Activated T-helper 17 cell treated with anti-CD3 and anti-CD28 coated beads, Interleukin-2, amount 50 U/mL, for 72 hours (primary cell): ENCODE measurements at places on chromosomes 5 and 9. TPM values are rescaled to one million over a fixed set of nuclear protein-coding genes. Genes with fewer than 3 reads are reported as not detected.

The NLN gene
- 13.5 TPM for total RNA-seq

- ATAC-seq = no peak
Measured at GRCh38 chr9:138022121-138022741, 144.6 kb downstream of the CACNA1B start.

- ATAC-seq = no peak
Measured at GRCh38 chr5:79512049-79512448, 1.9 kb downstream of the HOMER1 start.

DNA sequence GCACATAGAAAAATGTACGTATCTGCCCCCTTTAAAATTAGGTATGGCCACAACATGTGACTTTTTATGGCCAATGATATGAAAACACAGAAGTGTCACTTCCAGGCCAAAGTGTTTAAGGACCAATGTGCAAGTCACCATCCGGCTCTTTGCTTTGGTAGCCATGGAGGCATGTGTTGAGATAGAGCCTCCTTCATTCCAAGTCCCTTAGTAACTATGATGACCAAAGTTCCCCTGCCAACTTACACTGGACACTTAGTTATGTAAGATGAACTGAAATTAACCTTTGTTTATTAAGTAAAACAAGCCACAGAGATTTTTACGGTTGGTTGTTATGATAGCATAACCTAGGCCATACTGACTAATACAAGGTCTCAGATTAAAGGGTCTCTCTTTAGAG is 51.0 kb downstream of the FBN2 start:
- no peak for ATAC-seq

DNA sequence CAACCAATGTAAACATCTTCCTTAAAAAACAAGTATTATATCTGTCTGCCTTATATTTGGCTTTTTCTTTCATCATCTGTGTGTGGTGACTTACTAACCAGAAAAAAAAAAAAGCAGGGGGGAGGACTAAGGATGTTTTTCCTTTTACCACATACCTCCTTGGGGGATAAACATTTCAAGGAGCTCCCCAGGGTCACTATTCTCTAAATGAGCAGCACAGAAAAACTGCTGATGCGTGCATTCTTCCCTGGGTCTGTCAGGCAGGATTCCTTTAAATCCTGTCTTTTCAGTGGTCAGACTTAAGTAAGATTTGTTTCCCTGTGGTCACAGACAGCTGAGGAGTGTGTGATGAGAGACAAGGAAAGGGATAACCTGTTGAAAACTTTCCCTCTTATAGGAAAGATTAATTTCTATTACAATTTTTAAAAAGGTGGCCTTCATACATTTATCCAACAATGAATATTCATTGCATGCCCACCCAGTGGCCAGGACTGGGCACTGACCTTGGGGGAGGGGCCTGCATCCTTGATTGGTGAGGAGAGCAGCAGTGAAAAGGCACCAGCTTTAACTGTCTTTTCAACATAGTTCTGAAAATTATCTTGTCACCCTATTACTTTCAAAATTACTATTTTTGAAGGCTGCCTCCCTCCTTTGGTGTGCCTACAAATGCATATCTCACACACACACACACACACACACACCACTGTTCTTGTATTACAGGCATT is 123.1 kb downstream of the TLE4 start:
- ATAC-seq = peak; percentile 23

The NFIL3 gene
- total RNA-seq = 67.7 TPM

DNA sequence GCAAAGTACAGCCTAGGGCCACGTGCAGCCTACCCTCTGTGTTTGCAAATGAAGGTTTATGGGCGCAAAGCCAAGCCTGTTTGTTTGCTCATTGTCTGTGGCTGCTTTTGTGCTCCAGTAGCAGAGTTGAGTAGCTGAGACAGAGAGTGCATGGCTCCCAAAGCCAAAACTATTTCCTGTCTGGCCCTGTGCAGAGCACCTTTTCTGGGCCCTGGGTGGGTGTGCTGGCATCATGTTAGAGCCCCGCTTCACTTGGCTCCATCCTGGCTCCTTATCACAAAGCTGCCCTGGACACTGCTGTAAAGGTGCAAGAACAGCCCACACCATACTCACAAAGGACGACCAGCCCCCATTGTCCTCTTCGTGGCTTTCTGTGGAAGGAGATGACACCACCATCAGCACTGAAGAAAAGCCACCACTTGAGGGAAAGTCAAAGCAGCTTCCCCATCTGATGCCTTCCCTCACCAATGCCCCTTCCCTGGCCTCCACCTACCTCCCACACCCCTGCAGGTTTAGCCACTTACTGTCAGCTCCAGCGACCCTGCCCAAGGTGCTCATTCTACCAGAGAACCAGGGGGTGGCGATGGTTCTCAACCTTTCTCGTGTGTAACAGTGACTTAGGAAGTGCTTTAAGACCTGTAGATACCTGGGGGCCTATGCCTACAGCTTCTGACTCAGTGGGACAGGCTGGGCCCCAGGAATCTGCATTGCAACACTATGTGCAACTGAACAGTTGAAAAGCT is 23.4 kb downstream of the LCP2 start:
- no peak for ATAC-seq

The NR4A3 gene
- 42.0 TPM for total RNA-seq

GRCh38 chr5:101977729-101978345 is 318.2 kb downstream of the SLCO4C1 start:
- ATAC-seq = no peak

GRCh38 chr9:89079391-89079790 is 88.1 kb downstream of the S1PR3 start:
- ATAC-seq = no peak

DNA sequence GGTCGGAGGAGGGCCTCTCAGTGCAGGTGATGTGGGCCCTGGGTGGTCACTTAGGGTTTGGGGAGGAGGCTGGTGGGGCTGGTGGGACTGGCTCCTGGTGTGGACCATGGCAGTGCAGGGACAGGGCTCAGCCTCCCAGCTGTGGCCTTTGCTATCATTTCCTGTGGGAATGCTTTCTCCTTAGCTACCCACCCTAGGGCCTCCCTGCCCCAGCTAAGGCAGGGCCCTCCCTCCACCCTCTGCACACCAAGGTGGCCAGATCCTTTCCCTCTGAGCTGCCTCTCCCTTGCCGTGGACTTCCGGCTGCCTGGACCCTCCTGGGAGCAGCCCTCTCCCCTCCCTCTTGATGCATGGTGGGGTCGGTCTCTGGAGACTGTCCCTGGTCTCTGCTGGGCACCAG is 22.7 kb upstream of the ARSI start:
- ATAC-seq = no peak

DNA sequence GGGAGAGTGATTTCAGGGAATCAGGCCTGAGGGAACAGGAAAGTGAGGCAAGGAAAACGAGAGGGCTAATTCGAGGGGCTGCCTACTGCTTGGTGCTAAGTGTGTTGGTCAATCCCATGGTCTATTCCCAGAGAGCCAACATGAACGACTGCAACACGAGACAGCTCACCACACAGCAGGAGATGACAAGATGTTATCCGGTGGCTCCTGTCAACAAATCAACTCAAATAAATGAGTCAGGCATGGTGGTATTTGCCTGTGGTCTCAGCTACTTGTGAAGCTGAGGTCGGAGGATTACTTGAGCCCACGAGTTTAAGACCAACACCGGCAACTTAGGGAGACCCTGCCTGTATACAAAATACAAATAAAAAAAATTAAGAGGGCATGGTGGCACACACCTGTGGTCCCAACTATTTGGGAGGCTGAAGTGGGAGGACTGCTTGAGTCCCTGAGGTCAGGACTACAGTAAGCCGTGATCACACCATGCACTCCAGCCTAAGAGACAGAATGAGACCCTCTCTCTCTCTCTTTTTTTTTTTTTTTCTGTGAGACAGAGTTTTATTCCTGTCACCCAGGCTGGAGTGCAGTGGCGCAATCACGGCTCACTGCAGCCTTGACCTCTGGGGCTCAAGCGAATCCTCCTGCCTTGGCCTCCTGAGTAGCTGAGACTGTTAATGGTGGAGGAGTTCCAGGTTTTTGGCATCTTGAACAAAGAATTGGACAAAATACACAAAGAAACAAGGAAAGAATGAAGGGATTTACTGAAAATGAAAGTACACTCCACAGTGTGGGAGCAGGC is 9.0 kb upstream of the FAF2 start:
- ATAC-seq = no peak

DNA sequence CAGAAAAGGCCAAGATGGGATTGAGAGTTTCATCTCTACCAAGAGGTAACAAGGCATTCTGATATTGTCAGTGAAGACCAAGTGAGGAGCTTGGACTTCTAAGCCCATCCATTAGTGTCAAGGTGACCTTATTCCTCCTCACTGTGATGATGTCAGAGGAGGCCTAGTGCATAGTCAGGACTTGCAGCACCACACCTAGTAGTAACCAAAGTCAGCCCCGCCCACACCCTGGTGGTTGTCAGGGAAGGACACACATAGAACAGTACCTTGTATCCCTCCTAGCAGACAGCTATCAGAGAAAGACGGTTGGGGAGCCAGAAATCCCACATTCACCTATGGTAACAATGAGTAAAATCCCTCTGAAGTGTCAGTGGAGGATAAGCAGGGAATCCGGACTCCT is 111.7 kb downstream of the AP3B1 start:
- no peak for ATAC-seq

DNA sequence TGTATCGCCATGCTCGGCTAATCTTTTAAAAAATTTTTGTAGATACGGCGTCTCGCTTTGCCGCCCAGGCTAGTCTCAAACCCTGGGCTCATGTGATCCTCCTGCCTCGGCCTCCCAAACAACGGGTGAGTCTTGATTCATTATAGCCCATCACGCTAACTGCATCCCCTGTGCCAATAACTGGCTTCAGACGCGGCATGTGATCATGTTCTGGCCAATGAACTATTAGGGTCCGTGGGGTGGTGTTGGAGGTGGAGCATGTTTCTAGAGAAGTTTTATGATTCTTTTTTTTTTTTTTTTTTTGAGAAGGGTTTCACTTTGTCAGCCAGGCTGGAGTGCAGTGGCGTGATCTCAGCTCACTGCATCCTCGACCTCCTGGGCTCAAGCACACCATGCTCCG is 51.0 kb downstream of the FGF18 start:
- no peak for ATAC-seq

The EDIL3 gene
- not detected for total RNA-seq

The PCDHB10 gene
- not detected for total RNA-seq

- ATAC-seq = no peak
Measured at GRCh38 chr9:71120501-71121247, 747 bp downstream of the TRPM3 start.

- peak; percentile 70 for ATAC-seq
Measured at GRCh38 chr9:120891245-120891883, 14.4 kb upstream of the PHF19 start.

DNA sequence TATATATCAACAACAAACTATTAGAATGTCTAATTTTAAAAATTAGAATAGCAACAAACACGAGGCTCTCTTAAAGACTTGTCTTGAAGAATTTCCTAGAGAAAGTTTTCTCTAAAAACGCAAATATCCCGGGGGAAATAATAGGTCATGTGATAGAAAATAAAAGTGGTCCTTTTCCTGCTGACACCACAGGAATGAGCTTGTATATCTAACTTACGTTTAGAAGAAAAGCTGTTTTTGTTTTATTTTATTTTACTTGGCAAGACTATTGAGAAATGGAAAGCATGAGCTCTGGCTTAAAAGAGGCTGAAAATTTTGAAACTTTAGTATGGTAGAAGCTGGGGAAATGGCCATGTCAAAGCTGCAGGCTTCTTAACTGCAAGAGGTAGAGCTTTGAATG is 465.0 kb downstream of the AGTPBP1 start:
- ATAC-seq = no peak

- no peak for ATAC-seq
Measured at GRCh38 chr9:72127753-72128152, 21.5 kb upstream of the GDA start.

DNA sequence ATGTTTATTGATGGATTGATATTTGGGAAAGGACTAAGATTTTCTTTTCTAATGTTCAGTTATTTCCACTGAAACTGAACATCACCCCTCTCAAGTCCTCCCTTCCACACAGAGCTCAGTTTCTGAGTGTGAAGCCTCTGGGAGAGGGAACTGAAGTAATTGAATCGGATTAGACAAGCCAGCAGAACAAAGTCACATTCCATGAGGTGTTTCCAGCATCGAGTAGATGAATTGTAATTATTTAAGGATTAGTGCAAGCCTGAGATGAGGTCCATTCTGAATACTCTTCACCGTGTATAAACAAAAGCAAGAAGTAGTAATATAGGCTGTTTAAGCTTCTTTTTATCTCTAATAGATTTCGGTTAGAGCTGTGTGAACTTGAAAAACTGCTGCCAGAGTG is 2060.5 kb downstream of the MAT2B start:
- no peak for ATAC-seq

DNA sequence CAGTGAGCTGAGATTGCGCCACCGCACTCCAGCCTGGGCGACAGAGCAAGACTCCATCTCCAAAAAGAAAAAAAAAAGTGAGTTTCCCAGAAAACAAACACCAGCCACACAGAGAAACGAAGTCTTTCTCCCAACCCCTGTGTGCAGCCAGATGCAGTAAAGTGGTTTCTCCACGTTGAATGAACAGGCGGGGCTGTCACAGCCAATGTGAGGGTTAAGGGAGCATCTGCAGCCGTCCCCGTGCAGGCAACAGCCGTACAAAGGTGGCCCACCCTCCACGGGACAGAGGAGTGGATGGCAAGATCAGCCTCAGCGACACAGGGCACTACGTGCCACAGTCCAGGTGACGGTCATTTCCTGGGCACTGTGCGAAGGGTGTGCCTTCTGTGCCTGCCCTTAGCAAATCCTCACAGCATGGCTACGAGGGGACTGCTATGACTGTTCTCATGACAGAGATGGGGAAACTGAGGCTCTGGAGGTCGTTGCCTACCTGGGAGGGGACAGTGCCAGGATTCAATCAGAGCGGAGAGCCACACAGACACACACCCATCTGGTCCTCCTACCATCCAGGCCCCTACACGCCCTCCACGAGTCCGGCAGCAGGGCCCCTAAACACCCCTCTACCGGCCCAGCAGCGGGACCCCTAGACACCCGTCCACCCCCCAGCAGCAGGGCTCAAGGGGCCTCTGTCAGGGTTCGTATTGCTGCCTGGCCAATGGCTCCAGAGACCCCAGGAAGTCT is 2.3 kb downstream of the VAV2 start:
- ATAC-seq = no peak

- ATAC-seq = no peak
Measured at GRCh38 chr5:159903131-159903530, 13.2 kb upstream of the ADRA1B start.

The RNF183 gene
- total RNA-seq = 1.9 TPM

The PSAT1 gene
- total RNA-seq = 14.1 TPM

DNA sequence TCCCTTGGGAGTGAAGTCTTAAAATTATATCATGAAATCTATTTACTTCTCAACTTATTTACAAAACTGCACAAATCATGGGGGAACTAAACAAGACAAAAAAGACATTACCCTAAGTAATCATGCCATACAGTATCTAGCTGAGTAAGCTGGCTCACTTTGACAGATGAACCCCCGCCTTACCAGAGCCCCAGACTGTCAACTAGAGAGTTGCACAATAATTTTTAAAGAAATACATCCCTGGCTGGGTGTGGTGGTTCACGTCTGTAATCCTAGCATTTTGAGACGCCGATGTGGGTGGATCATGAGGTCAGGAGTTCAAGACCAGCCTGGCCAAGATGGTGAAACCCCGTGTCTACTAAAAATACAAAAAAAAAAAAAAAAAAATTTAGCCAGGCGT is 62.3 kb downstream of the LPAR1 start:
- ATAC-seq = no peak
